HEK293T (cell line): ENCODE measurements at places on chromosomes 4 and X.

DNA sequence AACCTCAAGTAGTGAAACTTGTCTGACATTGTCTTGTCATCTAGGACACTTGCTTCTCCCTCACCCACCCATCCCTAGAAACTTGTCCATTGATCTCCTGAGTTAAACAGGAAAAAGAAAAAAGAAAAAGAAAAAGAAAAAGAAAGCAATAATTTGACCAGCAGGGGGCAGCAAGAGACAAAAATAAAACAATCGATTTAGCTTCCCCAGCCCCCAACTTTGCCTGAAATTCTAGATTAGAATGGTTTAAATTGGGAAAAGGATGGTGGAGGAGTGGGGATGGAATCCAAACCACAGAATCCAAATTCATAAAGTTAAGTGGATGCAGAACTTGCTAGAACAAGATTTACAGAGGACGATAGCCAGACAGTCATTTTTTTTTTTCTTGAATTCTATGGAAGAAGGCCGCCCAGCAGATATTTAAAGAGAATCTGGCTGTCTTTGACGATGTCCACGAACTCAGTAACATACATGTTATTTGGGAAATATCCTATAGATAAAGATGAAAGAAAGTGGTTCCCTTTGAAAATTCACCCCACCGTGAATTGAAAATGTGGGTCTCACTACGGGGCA lies 282.9 kb downstream of the USP46 start:
- peak; percentile 31 for DNase-seq

GRCh38 chr4:22482250-22483127 lies 33.4 kb downstream of the ADGRA3 start:
- no peak for DNase-seq

DNA sequence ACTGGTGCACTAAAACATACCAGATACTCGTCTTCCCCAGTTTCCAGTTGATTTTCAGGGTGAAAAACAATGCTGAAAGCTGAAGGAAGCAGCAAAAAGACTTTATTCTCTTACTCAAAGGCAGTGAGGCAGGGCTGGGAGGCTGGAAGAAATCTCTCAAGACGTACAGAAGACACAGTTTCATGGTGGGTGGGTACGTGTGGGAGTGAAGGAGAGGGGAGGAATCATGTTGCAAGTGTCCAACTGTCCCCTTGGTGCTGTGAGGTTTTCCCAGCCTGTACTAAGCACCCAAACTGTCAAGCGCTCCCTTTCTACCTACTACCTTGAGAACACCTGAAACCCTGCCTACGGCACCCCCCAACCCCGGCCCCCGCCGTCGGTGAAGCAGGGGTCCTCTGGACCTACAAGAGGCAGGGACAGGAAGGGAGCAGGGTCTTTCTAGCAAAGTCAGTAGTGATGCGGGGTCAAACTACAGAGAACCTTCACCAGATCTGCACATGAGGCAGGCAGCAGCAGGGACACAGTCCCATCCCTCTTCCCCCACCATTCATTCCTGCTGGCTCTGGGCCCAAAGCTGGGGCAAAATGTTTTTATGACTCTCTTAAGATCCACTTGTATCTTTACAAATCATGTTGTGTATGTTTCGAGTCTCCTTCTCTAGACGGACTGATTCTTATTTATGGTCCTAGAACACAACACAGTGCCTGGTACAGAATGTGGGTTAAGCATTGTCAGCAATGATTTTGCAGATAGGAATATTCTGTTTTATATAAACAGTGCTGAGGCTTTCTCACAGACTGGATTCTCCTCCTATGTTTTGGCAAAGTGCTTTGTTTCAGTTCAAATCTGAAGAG lies 2.4 kb upstream of the SETD7 start:
- no peak for DNase-seq

- no peak for DNase-seq
These were observed 12.8 kb downstream of the PCGF3 start for GRCh38 chr4:718460-718859.

GRCh38 chr4:169566021-169566818 lies 46.2 kb downstream of the NEK1 start:
- DNase-seq = peak; percentile 25

DNA sequence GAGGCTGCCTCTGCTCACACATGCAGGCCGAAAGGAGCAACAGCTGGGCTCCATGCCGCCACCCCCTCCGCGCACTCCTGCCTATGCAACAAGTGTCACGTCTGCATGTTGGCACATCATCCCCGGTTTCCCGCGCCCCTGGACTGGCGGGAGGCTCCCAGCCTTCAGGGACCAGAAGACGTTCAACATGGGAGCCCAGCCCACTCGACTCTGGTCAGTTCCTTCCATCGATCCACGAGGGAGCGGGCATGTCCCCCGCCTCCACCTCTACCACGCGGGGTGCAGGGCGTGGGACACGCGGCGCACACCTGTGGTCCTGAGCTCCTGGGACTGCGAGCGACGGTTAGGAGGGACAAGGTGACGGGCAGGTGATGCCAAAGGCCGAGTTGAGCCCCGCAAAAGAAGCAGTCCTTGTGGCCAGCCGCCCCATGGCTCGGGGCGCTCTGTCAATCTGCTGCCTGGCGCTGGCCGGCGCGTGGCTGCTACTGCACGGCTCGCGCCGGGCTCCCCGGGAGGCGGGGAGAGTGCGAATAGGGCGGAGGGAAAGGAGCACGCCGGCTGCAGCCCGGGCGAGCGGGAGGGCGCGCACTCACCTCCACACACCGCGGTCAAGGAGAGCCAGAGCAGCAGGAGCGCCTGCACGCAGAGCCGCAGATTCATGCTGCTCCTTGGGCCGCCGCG lies 645 bp downstream of the APLN start:
- DNase-seq = peak; percentile 62
